Activated T-helper 9 cell treated with anti-CD3 and anti-CD28 coated beads, Interleukin-2, amount 50 U/mL, for 16 hours (primary cell): ENCODE measurements at places on chromosomes 1 and 21.

- DNase-seq: no peak
Observed at GRCh38 chr21:33069994-33070743, at the start of gene OLIG1. Gene OLIG1 (plus strand): TSS chr21:33070141. CDS start chr21:33070247, 106 bp downstream.

GRCh38 chr1:18176619-18177018, 69.0 kb downstream of the IGSF21 start:
- no peak for DNase-seq

- DNase-seq: no peak
Observed at GRCh38 chr1:66393586-66394287, 140.2 kb upstream of the SGIP1 start.

- DNase-seq: no peak
Observed at GRCh38 chr1:111878649-111879048, 110.8 kb downstream of the KCND3 start.

- DNase-seq: no peak
Observed at GRCh38 chr1:234882898-234883297, 245.7 kb downstream of the TOMM20 start.

GRCh38 chr1:10738061-10739058, 58.1 kb downstream of the CASZ1 start:
- no peak for DNase-seq

GRCh38 chr1:46219551-46220520, 16.7 kb downstream of the LURAP1 start:
- no peak for DNase-seq

- no peak for DNase-seq
Observed at GRCh38 chr1:18325136-18325535, 155.6 kb upstream of the KLHDC7A start.

DNA sequence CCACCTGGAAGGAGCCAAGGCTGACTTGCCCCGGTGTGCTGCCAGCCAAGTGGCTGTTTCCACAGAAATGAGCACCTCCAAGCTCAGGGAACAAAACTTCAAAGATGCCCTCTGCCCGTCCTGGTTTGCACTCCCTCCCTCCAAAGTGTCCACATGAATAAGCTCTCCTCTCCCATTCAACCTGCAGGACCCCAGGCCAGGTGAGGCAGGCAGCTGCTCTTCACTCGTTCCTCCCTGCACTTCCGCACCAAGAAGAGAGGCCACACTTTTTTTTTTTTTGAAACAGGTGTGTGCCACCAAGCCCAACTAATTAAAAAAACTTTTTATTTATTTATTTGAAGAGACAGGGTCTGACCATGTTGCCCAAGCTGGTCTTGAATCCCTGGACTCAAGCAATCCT, 18.5 kb upstream of the CLIC4 start:
- DNase-seq: no peak
